ENCODE measurements at places on chromosomes 4 and X. TPM values are rescaled to one million over a fixed set of nuclear protein-coding genes. Genes with fewer than 3 reads are reported as not detected.
A peak's percentile ranks its signal among the peaks of the same experiment; 100 is the strongest.

The DCAF4L1 gene
- total RNA-seq: 0.90 TPM

The CHM gene
- total RNA-seq: 12.7 TPM

The UPF3B gene
- total RNA-seq: 15.3 TPM

The SYP gene
- 1.7 TPM for total RNA-seq

The MMRN1 gene
- total RNA-seq: 0.17 TPM

The NIPAL1 gene
- total RNA-seq: 2.0 TPM

The NCAPG gene
- total RNA-seq: 32.6 TPM

The DGKQ gene
- 19.6 TPM for total RNA-seq

The PNMA6E gene
- total RNA-seq: not detected

The MRPS18C gene
- total RNA-seq: 44.4 TPM

The HEPH gene
- total RNA-seq: not detected

The SRPK3 gene
- not detected for total RNA-seq

The F8A3 gene
- total RNA-seq: 4.2 TPM

The MAGEE2 gene
- not detected for total RNA-seq

The AWAT2 gene
- total RNA-seq: not detected

- no peak for DNase-seq
These were observed 64.5 kb upstream of the PDE5A start for GRCh38 chr4:119693126-119693525.

DNA sequence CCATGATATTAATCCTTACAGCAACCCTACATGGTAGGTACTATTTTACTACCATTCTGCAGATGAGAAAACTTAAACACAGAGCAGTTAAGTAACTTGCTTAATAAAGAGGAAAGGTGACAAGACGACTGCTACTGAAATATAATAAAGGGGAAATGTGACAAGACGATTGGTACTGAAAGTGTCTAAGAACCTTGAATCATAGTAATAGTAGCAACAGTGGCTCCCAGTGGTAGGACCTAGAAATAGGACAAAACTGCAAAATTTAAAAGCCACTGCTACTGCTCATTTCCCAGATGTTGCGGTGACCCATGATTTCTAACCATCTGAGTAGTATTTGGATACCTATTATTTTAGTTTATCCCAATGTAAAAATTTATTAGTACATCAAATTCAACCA lies 89.5 kb downstream of the TASL start:
- DNase-seq: no peak

DNA sequence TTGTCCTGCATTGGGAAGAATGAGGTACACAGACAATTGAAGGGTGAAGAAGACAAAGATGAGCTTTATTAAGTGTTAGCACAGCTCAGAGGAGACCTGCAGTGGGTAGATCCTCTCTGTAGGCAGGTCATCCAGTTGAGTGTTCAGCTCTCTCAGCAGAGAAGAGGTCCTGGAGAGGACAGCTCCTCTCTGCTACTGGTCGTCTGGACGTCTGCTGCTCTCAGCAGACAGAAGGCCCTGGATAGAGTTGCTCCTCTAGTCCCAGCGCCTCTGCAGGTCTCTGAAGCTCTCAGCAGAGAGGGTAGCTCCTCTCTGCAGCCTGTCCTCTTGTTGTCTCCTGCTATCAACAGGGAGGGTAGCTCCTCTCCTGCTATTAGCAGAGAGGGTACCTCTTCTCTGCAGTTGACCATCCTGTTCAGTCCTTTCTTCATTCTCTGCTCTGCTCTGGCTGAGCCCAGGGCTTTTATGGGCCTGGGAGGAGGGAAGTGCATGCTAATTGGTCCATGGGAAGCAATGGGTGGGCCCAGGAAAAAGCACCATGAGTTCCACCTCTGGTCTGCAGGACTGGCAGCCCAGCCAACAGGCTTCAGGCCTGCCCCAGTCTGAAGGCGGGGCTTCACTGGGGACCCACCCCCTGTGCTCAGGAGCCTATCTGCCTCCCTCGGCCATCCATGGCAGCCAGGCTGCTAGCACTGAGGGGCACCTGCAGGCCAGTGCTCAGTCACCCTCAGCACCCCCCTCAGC lies 54.1 kb upstream of the IBSP start:
- DNase-seq: no peak

- DNase-seq: no peak
These were observed 51.3 kb downstream of the TENT5D start for GRCh38 chrX:80471582-80471981.

GRCh38 chr4:2051086-2051485 lies 8.0 kb upstream of the NAT8L start:
- no peak for DNase-seq

DNA sequence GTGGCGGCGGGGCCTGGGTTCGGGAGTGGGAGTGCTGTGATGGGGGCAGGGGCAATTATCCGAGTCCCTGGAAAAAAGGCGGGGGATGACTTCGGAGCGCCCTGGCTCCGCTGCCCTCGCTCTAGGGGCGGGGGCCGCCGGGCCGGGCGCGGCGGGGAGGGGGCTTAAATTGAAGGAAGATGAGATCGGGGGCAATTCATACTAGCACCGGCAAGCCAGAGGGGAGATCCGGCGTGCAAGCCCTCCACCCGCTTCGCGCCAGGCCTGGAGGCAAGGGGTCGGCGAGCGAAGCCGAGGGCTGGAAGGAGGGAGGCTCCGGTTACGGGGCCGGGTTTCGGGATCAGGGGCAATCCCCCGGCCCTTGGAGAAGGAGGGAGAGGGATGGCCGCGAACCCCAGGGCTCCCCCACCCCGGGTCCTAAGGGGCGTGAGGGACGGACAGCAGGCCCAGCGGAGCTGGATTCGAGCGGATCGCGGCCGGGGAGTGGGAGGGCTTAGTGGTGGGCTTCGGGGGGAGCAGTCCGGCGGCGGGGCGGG lies 1.2 kb downstream of the BCORL1 start:
- DNase-seq: no peak

GRCh38 chrX:155612312-155613224 lies at the start of gene TMLHE:
Gene TMLHE (minus strand): TSS chrX:155612952. CDS start chrX:155545276, 67,676 bp downstream.
- peak; percentile 65 for DNase-seq

DNA sequence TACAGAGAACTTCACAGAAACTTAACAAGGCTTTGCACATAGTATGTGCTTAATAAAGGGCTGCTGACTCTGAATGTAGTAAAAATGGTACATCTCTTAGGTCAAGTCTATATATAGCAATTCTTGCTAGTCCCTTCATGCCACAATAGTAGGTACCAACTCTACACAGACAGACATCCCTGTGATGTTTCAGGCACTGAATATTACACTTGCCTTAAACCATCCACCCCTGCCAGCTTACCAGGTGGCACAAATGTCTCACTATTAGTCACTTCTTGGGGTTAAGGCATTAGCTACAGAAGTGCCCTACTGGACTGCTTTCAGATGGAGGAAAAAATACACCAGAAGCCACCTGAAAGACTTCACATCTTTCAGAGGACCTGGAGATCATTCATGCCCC lies 86.3 kb upstream of the CITED1 start:
- no peak for DNase-seq

GRCh38 chrX:19293606-19294325 lies 50.0 kb upstream of the PDHA1 start:
- no peak for DNase-seq

DNA sequence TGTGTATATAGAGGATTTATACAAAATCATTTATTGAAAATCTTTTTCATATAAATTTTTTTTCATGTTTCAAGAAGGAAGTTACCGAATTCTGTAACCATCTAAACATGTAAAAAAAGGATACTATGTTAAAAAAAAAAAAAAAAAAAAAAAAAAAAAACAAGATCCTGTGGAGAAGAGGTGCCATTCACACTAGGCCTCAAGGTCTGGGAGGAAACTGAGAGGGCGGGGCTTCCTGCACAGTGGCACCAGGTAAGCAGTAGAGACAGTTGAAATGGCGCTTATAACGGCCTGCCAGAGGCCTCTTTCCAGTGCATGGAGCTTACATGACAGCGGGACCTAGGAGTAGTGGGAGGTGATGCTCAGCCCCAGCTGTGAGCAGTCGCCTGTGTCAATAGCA lies 17.5 kb downstream of the TRAPPC2 start:
- DNase-seq: no peak

GRCh38 chrX:139554376-139554775 lies 23.8 kb downstream of the F9 start:
- no peak for DNase-seq

- DNase-seq: no peak
These were observed 27.5 kb downstream of the LIAS start for GRCh38 chr4:39486221-39486804.

DNA sequence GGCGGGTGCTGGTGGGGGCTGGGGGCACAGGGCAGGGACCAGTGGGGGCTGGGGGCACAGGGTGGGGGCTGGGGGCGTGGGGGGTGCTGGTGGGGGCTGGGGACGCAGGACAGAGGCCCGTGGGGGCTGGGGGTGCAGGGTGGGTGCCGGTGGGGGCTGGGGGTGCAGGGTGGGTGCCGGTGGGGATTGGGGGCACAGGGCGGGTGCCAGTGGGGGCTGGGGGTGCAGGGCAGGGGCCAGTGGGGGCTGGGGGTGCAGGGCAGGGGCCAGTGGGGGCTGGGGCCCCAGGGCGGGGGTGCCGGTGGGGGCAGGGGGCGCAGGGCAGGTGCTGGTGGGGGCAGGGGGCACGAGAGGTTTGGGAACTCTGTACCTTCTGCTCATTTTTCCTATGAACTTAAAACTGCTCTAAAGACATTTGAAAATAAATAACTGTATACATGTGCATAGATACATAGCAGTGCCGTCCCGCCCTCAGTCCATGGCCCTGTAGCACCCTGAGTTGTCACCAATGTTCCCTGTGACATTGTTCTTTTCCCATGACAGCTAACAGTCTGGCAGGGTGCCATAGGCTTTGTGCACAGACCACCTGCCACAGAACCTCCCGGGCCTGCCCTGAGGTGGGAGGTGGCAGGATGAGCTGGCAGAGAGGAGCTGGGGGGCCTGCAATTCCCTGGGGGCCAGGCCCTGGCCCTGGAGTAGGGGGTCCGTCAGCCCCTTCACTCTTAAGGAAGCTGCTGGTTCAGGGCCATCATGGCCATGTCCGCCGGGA lies 35.6 kb upstream of the ADRA2C start:
- no peak for DNase-seq

- DNase-seq: no peak
These were observed 311.3 kb upstream of the EMCN start for GRCh38 chr4:100828986-100829685.

GRCh38 chr4:39346856-39347519 lies 19.2 kb downstream of the RFC1 start:
- no peak for DNase-seq

DNA sequence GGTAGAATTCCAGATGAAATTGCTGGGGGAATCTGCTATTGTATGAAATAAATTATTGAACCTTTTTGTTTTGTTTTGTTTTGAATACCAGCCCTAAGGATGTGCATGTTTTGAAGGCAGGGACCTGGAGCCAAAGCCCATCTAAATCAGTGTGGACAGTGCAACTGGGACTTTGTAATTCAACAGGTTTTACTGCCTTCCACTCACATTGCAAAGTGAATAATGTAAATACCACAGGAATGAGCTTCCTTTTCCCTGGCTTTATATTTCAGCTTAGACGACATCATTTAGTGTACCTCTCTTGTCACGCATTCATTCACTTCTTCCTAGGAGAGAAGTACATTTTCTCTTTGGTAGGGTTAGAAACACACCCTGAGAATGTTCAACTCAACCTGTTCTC lies 795.0 kb downstream of the CENPC start:
- no peak for DNase-seq

DNA sequence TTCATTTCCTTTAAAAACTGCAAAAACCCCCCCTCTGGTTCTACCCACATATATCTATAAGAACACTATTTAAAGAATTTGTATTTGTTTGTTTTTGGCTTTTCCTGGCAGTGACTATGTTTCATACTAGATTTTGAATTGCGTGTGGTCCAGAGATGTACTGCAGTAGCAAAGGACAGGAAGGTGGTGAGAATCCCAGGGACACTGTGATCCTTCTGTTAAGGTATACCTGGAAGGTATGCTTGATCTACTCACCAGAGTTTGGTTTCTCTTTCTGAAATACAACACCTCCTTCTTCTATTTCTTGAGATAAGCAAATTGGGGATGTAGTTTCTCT lies 129.6 kb upstream of the RASGEF1B start:
- DNase-seq: no peak

- no peak for DNase-seq
These were observed 626 bp upstream of the FRAS1 start for GRCh38 chr4:78056265-78057129.

DNA sequence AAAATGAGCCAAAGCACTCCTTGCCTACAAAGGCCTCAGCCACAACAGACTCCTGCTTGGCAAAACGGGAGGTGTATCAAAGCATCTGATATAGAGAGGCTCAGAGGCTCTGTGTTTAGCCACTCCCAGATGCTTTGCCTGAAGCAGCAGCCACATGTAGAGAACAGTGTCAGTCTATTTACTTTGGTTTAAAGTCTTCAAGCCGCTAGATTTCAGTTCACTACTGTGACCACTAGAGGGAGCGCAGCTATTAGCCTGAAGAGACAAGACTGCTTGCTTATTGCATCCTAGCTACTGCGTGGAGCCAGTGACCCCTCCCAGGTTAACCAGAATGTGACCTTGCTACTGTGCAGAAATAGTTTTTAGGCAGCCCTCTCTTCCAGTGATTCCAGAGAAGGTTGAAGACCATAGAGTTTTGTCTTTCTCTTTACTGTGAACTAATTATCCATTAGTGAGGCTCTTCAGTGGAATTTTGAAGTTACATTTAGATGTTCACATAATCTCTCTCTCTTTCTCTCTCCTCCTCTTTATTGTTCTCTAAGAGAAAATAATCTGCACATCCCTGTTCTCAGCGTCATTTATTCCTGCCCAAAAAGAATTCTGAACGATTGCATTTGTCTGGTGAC lies 39.3 kb downstream of the BMP3 start:
- DNase-seq: peak; percentile 68

All from natural killer cell treated with Interleukin-12 subunit alpha and Interleukin-12 subunit beta and Interleukin-15 and Interleukin-18, amount 100 ng/mL, for 72 hours (primary cell).